ENCODE measurements at places on chromosomes 5 and 9. TPM values are rescaled to one million over a fixed set of nuclear protein-coding genes. Genes with fewer than 3 reads are reported as not detected.
A peak's percentile ranks its signal among the peaks of the same experiment; 100 is the strongest.

DNA sequence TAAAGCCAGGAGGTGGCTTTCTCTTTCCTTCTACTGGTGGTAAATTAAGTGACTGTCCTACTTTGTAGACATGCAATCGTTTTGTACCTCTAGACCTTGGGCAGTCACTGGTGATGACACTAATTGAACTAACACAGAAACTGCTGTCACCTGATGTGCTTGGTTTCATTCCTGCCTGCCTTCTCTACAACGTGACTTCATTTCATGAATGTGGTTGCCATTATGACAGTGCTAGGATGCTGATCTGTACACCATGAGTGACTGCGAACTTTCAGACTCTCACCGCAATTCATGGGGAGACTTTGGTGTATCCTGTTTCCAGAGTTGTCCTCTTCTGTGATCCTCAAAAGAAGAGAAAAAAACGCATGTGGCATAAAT, 47.5 kb downstream of the UBE2QL1 start:
- H3K36me3 ChIP-seq = no peaks in the 10 kb centered on the region
- H3K4me1 ChIP-seq = no peaks in the 10 kb centered on the region
- peaks cover 53% of the 10 kb centered on the region for H3K27me3 ChIP-seq
- no peak overlapping the region for H3K4me3 ChIP-seq
- DNase-seq = no peak
- no peak overlapping the region for H3K27ac ChIP-seq

- no peaks in the 10 kb centered on the region for H3K27me3 ChIP-seq
- H3K4me3 ChIP-seq = no peak overlapping the region
- H3K27ac ChIP-seq = no peak overlapping the region
These were observed 54.9 kb upstream of the SAP30L start for GRCh38 chr5:154390746-154391359.

DNA sequence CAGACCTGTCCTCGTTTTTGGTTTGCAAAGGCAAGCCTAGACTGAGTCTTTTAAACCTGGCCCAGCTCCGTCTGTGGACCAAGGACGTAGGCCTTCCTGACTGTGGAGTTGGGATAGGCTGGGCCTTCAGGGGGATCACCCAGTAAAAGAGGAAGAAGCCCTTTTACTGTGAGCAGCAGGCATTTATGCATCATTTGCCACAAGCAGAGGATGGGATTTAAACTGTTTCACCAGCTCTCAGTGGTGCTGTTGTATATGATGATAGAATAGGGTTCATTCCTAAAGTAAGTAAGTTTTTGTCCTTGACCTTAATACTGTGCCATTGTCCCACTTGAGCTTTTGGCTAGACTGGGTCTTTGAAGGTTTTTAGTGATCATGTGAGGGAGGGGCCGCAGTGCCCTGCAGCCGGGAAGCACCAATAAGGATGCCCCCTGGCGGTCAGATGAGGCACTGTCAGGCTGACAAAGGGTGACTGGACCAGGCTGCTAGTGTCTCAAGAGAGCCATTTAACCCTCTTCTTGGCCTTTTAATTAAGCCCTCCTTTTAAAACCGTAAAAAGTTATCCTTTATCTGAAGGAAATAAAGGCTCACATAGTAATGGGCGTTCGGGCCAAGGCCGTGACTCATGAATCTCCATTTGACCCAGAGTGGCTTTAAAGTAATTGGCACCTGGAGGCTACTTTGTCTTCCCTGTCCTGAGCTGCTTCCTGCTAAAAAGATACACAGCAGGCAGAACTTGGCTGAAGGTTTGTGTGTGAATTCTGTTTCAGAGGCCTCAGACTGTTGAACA, 74.0 kb downstream of the UBAP1 start:
- H3K36me3 ChIP-seq = peaks cover 61% of the 10 kb centered on the region
- peaks cover 32% of the 10 kb centered on the region for H3K4me1 ChIP-seq
- no peaks in the 10 kb centered on the region for H3K27me3 ChIP-seq
- H3K4me3 ChIP-seq = no peak overlapping the region
- DNase-seq = peak; percentile 64

DNA sequence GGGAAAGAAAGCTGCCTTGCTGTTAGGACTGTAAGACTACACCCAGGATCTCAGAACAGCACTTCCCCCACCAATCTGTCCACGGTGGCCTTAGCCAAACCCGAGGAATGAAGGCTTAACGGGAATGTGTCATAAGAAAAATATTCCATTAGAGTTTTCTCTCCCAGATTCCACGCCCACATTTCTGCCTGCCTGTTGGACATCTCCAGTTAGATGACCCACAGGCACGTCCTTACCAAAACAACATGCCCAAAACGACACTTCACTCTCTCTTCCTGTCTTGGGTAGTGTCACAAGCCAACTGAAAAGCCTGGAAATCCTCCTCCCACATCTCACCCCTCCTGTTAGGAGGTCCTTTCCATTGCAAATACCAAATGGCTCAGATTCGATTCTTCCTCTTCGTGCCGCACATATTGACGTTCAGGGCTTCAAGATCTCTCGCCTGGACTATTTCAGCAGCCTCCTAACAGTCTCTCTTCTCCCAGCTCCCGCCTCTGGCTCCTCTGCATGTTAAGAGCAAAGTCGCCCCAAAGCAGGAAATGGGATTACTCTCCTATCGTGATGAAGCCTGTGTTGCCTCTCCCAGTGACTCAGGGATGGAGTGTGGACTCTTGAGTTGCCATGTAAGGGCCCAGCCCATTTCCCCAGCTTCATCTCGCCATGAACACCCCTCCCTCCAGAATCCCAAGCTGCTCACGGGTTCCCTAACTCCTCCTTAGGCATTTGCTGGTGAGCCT, 159.3 kb downstream of the NR3C1 start:
- H3K27ac ChIP-seq = peak overlapping the region; percentile 84
- H3K4me1 ChIP-seq = peaks cover 61% of the 10 kb centered on the region
- H3K36me3 ChIP-seq = no peaks in the 10 kb centered on the region
- H3K4me3 ChIP-seq = peak overlapping the region; percentile 54
- peak; percentile 98 for DNase-seq

GRCh38 chr5:106874974-106875373, 795.8 kb downstream of the EFNA5 start:
- no peaks in the 10 kb centered on the region for H3K36me3 ChIP-seq
- no peak overlapping the region for H3K4me3 ChIP-seq
- no peak overlapping the region for H3K27ac ChIP-seq
- DNase-seq = no peak
- H3K4me1 ChIP-seq = peaks cover 11% of the 10 kb centered on the region

GRCh38 chr5:22852807-22853660, at the start of gene CDH12:
CDH12 (minus strand) TSS chr5:22853344.
- no peaks in the 10 kb centered on the region for H3K36me3 ChIP-seq
- no peak for DNase-seq
- no peak within 1 kb of the TSS for H3K27ac ChIP-seq
- H3K4me1 ChIP-seq = peaks cover 5% of the 10 kb centered on the region
- H3K4me3 ChIP-seq = no peak within 1 kb of the TSS

DNA sequence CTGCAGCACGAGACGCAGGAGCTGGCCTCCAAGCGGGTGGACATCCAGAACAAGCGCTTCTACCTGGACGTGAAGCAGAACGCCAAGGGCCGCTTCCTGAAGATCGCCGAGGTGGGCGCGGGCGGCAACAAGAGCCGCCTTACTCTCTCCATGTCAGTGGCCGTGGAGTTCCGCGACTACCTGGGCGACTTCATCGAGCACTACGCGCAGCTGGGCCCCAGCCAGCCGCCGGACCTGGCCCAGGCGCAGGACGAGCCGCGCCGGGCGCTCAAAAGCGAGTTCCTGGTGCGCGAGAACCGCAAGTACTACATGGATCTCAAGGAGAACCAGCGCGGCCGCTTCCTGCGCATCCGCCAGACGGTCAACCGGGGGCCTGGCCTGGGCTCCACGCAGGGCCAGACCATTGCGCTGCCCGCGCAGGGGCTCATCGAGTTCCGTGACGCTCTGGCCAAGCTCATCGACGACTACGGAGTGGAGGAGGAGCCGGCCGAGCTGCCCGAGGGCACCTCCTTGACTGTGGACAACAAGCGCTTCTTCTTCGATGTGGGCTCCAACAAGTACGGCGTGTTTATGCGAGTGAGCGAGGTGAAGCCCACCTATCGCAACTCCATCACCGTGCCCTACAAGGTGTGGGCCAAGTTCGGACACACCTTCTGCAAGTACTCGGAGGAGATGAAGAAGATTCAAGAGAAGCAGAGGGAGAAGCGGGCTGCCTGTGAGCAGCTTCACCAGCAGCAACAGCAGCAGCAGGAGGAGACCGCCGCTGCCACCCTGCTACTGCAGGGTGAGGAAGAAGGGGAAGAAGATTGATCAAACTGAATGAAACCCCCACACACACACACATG, 654 bp downstream of the PURA start:
- H3K36me3 ChIP-seq = peaks cover 10% of the 10 kb centered on the region
- H3K4me1 ChIP-seq = peaks cover 62% of the 10 kb centered on the region
- H3K4me3 ChIP-seq = peak overlapping the region; percentile 88
- no peaks in the 10 kb centered on the region for H3K27me3 ChIP-seq

- no peak for DNase-seq
- H3K27me3 ChIP-seq = peaks cover 16% of the 10 kb centered on the region
- H3K27ac ChIP-seq = no peak overlapping the region
- H3K36me3 ChIP-seq = no peaks in the 10 kb centered on the region
These were observed 3.1 kb downstream of the CAMK4 start for GRCh38 chr5:111227226-111227782.

DNA sequence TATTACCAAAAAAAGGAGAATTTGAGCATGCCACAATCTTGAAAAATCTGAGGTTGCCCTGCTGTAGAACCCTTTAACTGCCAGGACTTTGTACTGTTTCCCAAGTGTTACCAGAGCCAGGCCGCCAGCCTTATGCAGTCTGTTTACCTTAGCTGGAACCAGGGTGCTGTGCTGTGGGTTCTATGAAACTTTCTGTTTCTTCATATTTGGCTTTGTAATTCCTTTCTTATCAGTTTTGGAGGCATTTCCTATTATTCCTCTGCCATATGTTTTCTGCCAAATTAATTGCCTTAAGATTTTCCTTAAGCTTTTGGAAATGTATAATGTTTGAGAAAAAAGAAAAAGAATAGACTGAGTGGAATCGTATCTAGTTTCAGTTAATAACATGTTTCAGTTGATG, 2.1 kb downstream of the S1PR3 start:
- no peaks in the 10 kb centered on the region for H3K36me3 ChIP-seq
- no peak overlapping the region for H3K27ac ChIP-seq
- H3K4me3 ChIP-seq = no peak overlapping the region
- peaks cover 13% of the 10 kb centered on the region for H3K4me1 ChIP-seq
- H3K27me3 ChIP-seq = no peaks in the 10 kb centered on the region
- no peak for DNase-seq

DNA sequence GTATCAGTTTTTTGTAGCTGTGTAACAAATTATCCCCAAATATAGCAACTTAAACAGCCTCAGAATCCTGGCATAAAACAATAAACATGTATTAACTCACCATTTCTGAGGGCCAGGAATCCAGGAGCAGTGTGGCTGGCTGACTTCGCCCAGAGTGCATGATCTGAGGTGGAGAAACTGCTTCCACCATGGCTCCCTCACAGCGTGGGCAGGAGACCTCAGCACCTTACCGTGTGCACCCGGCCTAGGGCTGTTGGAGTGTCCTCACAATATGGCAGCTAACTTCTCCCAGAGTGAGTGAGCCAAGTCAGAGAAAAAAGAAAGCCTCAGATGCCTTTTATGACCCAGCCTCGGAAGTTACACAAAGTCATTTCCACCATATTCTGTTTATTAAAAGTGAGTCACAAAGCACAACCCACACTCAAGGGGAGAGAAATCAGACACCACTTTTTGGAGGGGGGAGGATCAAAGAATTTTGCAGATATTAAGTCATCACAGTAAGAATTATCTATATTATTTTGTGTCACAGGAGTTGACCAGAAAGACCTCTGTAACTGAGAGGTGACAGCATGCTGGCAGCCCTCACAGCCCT, 59.6 kb downstream of the TSTD2 start:
- no peaks in the 10 kb centered on the region for H3K4me1 ChIP-seq

GRCh38 chr5:63831381-63831780, 130.9 kb downstream of the HTR1A start:
- H3K4me1 ChIP-seq = peaks cover 14% of the 10 kb centered on the region
- H3K4me3 ChIP-seq = no peak overlapping the region
- H3K27me3 ChIP-seq = no peaks in the 10 kb centered on the region
- no peaks in the 10 kb centered on the region for H3K36me3 ChIP-seq
- H3K27ac ChIP-seq = peak overlapping the region; percentile 25

GRCh38 chr5:100950985-100951384, 47.9 kb upstream of the ST8SIA4 start:
- no peaks in the 10 kb centered on the region for H3K4me1 ChIP-seq
- H3K4me3 ChIP-seq = no peak overlapping the region

DNA sequence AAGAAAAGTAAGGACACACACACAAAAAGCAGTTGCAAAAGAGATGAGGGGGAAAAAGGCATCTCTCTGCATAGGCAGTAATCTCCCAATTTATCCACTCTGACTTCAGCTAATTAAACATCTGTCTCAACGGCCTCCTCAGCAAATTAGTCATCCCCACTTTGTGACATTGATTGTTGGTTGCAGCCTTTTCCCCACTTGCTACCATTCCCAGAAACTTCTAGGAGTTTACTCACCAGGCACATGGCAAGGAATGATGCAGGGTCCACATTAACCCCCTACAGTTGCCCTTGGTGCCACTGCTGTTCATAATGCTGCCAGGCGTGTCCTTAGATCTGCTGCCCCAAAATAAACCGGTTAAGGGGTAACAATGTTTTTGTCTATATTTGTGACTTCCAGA, 174.6 kb downstream of the MAPKAP1 start:
- H3K27me3 ChIP-seq = no peaks in the 10 kb centered on the region
- H3K4me3 ChIP-seq = no peak overlapping the region
- H3K4me1 ChIP-seq = peaks cover 4% of the 10 kb centered on the region
- no peaks in the 10 kb centered on the region for H3K36me3 ChIP-seq
- no peak overlapping the region for H3K27ac ChIP-seq

DNA sequence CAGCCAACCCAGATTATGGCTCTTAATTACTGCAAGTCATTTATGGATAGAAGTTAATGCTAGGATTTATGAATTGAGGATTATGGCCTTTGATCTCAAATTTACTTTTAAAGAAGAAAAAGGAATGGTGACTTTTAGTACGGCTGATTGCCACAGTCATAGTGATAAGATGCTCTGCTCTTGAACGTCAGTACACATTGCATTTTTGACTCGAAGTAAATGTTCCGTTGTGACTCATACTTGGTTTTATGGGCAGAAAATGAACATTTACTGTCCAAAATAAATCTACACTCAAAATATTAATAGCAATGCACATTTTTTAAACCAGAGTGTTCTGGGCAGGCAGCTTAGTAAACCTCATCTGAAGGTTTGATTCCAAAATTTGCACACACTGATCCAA, 830 bp downstream of the ADAMTSL1 start:
- H3K27ac ChIP-seq = no peak overlapping the region
- no peak overlapping the region for H3K4me3 ChIP-seq
- peaks cover 5% of the 10 kb centered on the region for H3K4me1 ChIP-seq
- peak; percentile 25 for DNase-seq
- no peaks in the 10 kb centered on the region for H3K36me3 ChIP-seq

MPDZ gene
- total RNA-seq = 10.9 TPM

LOX gene
- total RNA-seq = 10.7 TPM

STKLD1 gene
- 1.3 TPM for total RNA-seq

C9 gene
- total RNA-seq = not detected

TMEM245 gene
- total RNA-seq = 35.0 TPM

PCDHGA6 gene
- 0.44 TPM for total RNA-seq

ASS1 gene
- total RNA-seq = 299 TPM

PCDHA9 gene
- 0.25 TPM for total RNA-seq

IFNA10 gene
- not detected for total RNA-seq

WNT8A gene
- total RNA-seq = not detected

CNTNAP3 gene
- total RNA-seq = 11.2 TPM
